ENCODE measurements at places on chromosomes 13 and 19.

GRCh38 chr13:41639955-41640780, 182.8 kb downstream of the RGCC start:
- no peak for DNase-seq

DNA sequence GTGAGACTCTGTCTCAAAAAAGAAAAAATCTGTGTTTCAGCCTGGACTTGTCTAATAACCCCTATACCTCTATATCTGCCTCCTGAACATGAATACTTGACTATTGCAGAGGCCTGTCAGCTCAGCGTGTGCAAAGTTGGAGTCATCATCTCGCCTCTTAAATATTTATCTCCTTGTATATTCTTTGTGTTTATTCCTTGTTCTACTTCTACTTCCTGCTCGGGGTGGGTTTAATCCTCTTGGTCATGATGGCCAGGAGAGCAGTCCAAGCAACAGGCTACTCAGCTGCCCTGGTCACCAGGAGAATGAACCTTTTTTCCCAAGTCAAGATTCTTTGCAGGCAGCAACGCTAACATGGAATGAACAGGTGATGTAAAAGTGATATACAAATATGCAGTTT, 119.1 kb downstream of the PCCA start:
- no peak for DNase-seq

DNA sequence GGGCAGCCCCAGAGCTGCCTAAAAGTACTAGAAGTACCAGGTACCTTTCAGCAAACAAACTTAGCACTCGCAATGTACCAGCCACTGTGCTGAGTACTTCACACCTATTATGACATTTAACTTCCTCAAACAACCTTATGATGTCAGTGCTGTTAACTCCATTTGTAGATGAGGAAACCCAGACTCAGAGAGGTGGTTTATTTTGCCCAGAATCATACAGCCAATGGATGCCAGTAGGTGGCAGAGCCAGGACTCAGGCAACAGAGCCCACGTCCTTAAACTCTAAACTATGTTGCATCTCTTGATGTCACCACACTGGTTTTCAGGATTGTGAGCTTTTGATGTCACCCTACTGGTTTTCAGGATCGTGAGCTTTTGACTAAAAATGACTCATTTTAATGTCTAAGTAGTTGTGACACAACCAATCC, 78.9 kb downstream of the FLT1 start:
- no peak for DNase-seq

DNA sequence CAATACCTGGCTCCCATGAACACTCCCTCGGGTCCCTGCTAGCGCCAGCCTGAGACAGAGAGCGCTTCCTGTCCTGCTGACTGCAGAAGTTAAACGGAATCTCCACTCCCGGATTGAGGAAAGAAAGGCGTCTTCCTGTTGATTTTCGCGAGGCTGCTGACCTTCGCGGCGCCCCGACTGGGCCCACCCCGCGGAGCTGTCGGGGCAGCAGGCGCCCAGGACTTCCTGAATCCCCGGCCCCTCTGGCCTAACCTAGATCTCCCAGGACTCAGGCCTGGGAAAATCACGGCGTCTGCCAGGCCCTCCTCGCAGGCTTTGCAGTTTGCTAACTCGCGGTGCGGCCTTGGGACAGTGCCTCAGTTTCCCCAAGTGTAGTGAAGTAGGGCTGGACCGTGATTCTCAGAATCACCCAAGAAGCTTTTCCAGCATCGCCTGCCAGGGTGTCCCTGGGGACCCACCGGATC, 108.8 kb downstream of the KCTD15 start:
- DNase-seq: no peak

DNA sequence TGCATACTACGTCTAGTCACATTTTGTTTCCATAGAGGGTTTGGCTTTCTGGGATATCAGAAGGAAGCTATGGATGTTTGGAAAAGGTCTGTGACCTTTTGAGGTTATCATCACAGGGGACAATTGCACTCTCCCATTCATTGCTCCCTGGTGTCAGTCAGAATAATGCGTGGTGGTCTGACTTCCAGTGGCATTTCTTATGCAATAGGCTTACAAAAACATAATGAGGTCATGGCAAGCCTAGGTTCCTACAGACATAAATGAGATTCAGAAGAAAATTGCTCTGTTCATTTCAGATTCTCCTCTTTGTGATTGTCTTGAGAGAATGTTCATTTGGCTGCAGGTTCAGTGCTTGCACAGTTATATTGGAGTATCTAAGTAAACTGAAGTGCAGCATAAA, 54.6 kb downstream of the ARHGAP35 start:
- no peak for DNase-seq

GRCh38 chr13:46160471-46161066, 21.4 kb downstream of the LCP1 start:
- peak; percentile 10 for DNase-seq

GRCh38 chr13:110371550-110372465, 64.7 kb downstream of the COL4A2 start:
- no peak for DNase-seq

- DNase-seq: peak; percentile 33
These were observed 5.0 kb upstream of the LENG1 start for GRCh38 chr19:54164369-54165068.

DNA sequence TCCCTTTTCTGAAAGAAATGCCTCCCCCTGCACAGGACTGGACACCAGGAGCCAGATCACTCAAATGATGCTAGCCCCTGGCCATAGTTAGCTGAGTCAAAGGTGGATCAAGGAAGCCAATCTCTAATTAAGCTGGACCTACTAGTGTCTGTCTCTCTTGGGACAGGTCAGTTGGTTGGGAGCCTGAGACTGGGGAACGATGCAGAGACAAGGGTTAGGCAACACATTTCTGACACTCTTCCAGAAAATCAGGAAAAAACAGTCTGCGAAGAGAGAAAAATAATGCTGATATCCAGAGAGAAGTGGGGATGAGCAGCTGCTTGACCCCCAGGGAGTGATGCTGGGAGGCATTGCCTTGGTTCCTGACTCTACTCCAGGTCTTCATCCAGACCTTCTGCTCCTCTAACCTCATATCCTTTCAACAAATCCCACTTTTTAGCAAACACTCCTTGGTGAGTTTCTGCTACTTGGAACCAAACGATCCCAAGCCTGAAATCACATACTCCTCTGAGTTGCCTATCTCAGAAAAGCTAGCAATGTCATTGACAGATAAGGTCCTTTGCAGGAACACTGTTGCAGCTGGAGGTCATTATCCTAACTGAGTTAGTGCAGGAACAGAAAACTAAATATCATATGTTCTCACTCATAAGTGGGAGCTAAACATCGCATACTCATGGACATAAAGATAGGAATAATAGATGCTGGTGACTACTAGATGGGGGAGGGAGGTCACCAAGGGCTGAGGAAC, 369.7 kb downstream of the COG6 start:
- no peak for DNase-seq

DNA sequence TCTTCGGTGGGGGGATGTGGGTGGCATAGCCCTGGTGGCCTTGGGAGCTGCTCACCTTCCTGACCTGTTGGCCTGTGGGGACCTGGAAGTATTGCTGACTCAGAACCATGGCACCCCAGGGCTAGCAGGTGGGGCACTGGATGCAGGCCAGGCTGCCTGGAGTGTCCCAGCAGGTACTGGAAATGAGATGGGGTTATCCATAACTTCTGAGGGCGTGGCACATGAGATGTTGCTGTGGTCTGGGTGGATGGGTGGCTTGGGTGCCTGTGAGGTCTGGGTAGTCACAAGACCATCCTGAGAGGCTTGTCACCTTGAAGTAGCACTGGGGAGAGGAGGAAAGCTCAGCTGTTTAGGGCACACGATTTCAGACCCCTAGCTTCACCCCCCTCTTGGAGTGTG, 636 bp upstream of the RNF225 start:
- DNase-seq: no peak

Measured in NCI-H187 treated with DMSO at 0.1 percent for 48 hours (cell line).